Activated CD4-positive, alpha-beta T cell treated with anti-CD3 and anti-CD28 coated beads for 4 hours (primary cell): ENCODE measurements at places on chromosomes 11 and 22.

DNA sequence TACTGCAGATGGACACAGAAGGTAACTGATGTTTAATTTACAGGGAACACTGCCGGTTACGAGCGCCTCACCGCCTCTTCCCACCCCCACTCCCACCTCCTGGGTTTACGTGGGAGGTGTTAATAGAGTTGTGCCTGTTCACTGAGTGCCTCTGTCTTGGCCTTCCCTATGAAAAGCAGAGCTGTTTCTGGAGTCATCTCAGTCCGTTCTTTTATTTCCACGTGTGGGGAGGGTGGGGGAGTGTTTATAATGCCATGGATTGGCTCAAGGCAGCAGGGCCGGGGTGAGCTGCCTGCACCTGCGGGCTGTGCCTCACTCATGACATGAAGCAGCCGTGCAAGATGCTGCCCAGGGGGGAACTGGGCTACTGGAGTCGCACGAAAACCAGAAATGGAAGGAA, 322.7 kb downstream of the CADM1 start:
- DNase-seq: no peak

- DNase-seq: no peak
These were observed 81.1 kb upstream of the CHRM4 start for GRCh38 chr11:46472662-46472994.

- DNase-seq: no peak
These were observed 19.3 kb downstream of the PPIL2 start for GRCh38 chr22:21685164-21685513.

DNA sequence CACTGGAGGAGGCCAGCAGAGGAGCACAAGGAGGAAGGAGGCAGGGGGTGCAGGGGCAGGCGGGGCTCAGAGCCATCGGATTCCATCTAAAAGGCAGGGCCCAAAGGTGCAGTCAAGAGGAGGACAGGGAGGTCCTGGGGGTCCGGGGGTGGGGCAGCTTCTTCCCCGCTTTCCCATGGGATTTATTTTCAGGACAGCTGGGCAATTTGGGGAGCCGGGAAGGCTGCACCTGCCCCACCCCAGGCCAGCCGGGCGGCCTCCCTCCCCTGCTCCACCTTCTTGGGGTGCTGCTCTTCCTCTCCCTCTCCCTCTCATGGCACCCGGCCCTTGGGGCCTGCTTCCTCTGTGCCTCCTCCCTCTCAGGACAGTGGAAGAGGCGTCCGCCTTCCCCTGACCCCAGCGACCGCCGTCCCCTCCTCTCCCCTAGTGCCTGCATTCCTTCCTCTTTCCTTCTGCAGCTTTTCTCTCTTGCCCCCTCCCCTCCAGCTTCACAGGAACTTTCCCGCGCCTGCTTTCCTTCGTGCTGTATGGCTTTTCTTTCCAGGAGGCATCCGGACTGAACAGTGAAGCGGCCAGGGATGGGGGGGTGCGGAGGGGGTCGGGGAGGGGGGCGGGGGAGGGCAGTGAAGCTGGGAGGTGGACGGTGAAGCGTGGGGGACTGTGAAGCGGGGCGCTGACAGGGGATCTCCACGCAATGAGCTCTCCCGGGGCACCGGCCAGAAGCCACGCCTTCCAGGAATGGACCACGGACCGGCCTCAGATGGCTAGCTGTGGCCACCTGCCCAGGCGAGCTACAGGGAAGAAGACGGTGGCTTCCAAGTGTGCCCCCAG, 26.9 kb downstream of the APOBEC3H start:
- DNase-seq: no peak

- DNase-seq: no peak
These were observed 232.1 kb downstream of the BRD1 start for GRCh38 chr22:49595465-49596078.

- no peak for DNase-seq
These were observed 183.9 kb downstream of the EFCAB6 start for GRCh38 chr22:43628250-43628649.

DNA sequence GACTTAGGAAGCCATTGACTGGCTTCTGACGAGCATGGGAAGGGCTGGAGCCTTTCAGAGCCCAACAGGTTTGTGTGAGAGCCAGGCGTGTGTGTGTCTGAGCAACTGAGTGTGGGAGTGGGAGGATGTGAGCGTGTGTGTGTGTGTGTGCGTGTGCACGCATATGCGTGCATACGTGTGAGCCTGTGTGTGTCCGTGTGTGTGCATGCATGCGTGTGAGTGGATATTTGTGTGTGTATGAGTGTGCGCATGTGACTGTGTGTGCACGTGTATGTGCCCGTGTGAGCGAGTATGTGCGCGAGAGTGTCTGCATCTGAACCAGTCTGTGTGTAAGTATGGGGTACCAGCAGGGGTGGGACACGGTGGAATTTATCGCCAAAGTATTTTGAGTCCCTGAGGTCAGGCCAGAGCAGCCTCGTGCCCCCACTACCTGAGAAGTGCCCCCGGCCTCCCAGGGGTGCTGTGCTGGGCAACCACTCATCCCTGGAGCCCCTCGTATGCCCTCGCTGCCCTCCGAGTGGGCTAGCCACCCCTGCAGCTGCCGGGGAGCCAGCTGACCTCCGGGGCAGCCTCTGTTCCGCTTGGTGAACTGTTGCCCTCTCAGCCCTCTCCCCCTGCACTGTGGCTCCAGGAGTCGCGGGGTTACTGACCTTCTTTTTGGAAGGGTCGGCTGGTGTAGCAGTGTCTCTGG, 38.5 kb downstream of the LRP5 start:
- no peak for DNase-seq
